ENCODE measurements at places on chromosomes 5 and 9.

DNA sequence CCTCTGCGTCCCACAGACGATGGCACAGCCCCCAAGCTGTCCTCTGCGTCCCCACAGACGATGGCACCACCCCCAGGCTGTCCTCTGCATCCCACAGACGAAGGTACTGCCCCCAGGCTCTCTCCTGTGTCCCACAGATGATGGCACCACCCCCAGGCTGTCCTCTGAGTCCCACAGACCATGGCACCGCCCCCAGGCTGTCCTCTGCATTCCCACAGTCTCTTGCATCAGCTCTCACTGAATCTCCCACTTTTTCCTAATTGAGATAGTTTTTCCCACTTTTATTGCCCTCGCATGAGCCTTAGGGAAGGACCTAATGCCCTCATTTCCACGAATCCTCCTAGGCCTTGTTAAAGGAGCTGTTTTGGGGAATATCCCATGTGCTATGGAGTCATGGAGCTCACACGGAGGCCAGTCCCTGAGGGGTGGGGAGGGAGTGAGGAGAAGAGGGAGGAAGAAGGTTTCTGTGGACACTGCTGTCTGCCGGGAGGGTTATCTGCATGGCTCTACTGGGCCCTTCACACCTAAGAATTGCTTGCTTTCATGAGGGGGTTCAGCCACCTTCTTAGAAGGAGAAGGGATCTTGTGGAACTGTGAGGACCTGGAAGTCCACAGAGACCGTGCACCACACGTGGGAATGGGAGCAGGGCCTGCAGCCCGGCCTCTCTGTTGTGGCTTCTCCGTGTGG lies 58.2 kb upstream of the PTCH1 start:
- H3K27me3 ChIP-seq = peaks cover 22% of the 10 kb centered on the region
- no peak overlapping the region for H3K4me3 ChIP-seq
- DNase-seq = no peak

DNA sequence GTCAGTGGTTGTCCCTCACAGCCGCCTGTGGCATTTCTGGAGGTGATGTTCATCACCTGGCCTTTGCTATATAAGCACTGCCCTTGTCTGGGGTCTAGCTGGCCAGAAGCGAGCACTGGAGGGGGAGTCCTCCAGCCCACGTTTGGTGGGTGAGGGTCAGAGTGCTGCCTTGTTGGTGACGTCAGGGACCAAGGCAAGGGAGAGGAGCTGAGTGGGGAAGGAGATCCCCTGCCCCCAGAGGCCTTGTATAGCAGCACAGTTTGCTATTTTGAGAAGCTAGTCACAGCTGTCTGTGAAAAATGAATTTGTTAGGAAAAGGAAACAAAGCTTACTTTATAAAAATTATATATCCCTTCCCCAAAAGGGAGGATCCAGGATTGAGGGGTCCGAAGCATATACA lies 49.8 kb downstream of the SYK start:
- no peaks in the 10 kb centered on the region for H3K4me1 ChIP-seq
- H3K27me3 ChIP-seq = no peaks in the 10 kb centered on the region
- H3K36me3 ChIP-seq = no peaks in the 10 kb centered on the region
- no peak overlapping the region for H3K27ac ChIP-seq

- H3K27me3 ChIP-seq = no peaks in the 10 kb centered on the region
- no peak overlapping the region for H3K4me3 ChIP-seq
- H3K27ac ChIP-seq = no peak overlapping the region
These were observed 14.2 kb upstream of the NCS1 start for GRCh38 chr9:130158001-130158400.

DNA sequence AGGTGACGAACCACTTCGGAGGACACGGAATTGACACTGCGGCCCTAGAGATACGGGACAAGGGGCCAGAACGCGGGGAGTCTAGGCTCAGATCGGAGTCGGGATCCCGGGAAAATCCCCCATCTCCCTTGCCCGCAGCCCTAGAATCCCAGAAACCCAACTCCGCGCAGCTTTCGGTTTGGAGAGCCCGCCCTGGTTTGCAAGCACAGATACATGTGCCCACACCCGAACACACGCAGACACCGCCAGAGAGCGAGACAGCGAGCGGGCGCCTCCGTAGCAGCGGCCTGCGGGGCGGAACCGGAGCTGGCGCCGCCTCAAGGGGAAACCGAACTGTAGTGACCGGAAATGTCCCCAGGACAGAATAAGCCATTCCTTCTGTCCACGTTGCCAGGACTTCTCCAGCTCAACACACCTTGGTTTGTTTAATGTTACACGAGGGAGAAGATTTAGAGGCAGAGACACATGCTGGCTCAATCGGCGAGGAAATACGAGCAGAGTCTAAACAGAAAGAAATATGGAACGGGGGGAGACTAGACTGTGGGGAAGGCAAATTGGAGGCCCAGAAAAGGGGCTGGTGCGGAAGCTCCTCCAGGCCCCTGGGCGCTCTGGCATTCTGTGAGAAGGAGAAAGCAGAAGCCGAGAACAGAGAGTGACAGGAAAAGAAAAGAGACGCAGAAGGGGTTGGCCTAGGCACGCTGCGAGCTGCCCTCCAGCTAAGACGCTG lies 2.9 kb upstream of the PAX5 start:
- H3K4me3 ChIP-seq = peak overlapping the region; percentile 51
- no peak for DNase-seq
- H3K4me1 ChIP-seq = no peaks in the 10 kb centered on the region
- H3K27ac ChIP-seq = no peak overlapping the region
- no peaks in the 10 kb centered on the region for H3K36me3 ChIP-seq

DNA sequence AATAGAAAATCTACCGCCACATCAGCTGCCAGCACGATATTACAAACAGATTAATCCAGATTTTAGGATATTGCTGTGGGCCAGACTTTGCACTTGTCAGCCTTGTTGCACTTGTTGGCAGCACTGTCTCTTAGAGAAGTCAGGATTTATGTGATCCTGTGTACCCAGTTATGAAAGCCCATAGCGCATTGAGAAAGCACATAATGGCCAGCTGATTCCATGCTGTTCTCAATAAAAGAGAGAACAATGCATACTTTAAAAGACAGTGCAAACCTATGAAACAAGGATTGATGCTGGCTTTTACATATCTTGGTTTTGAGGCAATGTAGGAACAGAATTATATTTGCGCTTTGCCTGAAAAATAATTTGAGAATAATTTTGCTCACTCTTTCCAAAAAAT lies 140.8 kb downstream of the CEP120 start:
- no peak overlapping the region for H3K4me3 ChIP-seq
- no peaks in the 10 kb centered on the region for H3K27me3 ChIP-seq
- peaks cover 38% of the 10 kb centered on the region for H3K4me1 ChIP-seq
- no peak for DNase-seq
- H3K36me3 ChIP-seq = no peaks in the 10 kb centered on the region

- H3K4me3 ChIP-seq = no peak overlapping the region
- DNase-seq = no peak
- no peaks in the 10 kb centered on the region for H3K4me1 ChIP-seq
- H3K27me3 ChIP-seq = peaks cover 20% of the 10 kb centered on the region
- no peak overlapping the region for H3K27ac ChIP-seq
- no peaks in the 10 kb centered on the region for H3K36me3 ChIP-seq
These were observed 288.0 kb upstream of the IRX4 start for GRCh38 chr5:2170761-2171160.

DNA sequence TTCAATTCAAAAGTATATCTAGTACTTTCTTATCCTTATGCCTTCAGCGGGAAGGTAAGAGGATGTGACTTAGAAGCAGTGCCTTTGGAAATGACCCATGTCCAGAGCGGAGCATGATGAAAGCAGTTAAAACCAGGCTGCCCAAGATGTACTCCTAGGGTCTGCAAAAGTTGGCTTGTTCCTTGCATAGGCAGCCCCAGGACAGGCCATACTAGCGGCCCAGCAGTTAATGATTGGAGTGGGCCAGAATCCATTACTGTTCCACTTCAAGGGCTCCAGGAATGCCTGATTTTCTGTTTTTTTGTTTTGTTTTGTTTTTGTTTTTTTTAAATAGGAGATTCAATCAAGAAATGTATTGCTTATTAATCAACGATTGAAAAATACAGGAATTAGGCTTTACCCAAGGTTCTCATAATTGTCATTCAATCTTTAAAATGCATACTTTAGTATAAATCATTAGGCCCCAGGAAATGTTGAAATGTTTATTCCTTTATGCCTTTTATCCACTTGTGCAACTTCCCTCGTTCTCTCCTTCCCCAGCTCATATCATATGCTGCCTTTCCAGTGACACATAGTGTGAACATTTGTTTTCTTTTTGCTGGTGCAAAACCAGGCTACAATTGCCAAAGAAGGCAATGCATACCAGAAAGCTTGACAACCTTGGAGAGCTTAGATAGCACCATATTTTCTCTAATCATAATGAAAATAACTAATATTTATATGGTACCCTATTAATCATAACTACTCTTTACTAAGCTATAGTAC lies 190.8 kb downstream of the ARHGEF28 start:
- no peaks in the 10 kb centered on the region for H3K4me1 ChIP-seq
- no peak overlapping the region for H3K4me3 ChIP-seq
- H3K36me3 ChIP-seq = no peaks in the 10 kb centered on the region
- no peak for DNase-seq

DNA sequence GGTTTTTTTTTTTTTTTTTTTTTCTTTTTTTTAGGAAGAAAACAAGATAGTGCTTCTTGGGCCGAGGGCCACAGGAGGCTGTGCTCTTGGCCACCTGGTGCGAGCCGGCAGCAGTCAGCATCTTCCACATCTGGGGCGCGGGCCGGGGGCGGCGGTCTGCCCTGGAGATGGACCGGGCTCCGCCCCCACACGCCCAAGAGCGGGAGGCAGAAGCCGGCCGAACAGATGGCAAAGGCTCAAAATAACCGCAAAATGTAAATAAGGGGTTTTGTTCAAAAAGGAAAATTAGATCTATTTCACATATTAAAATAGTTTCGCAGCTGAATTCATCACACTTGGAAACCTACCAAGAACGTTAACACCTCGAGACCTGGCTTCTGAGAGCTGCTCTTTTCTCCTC lies 51.5 kb upstream of the UBAC1 start:
- peak; percentile 47 for DNase-seq
- H3K36me3 ChIP-seq = peaks cover 18% of the 10 kb centered on the region
- H3K4me1 ChIP-seq = peaks cover 18% of the 10 kb centered on the region
- peak overlapping the region; percentile 38 for H3K27ac ChIP-seq
- H3K27me3 ChIP-seq = no peaks in the 10 kb centered on the region

DNA sequence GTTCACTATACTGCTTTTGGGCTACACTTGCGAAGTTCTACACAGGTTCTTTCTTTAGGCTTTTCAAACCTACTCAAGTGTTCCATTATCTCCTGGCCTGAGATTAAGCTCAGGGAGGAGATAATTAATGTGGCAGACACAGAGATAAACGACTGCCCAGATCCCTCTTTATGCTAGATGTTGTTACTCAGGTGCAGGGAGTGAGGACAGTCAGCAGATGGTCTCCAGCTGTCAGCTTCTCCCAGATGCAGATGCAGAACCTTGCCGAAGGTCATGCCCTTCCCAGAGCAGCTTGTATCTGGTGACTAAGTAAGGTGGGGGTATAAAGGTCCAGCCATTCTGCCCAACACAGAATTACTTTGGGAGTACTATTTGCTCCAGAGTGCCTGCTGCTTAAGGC lies 166.2 kb downstream of the ZNF462 start:
- H3K36me3 ChIP-seq = no peaks in the 10 kb centered on the region
- no peaks in the 10 kb centered on the region for H3K4me1 ChIP-seq
- H3K27me3 ChIP-seq = no peaks in the 10 kb centered on the region

GRCh38 chr9:129604766-129605163 lies 16.1 kb downstream of the C9orf50 start:
- H3K27ac ChIP-seq = no peak overlapping the region
- no peaks in the 10 kb centered on the region for H3K36me3 ChIP-seq
- no peak overlapping the region for H3K4me3 ChIP-seq
- no peaks in the 10 kb centered on the region for H3K27me3 ChIP-seq

DNA sequence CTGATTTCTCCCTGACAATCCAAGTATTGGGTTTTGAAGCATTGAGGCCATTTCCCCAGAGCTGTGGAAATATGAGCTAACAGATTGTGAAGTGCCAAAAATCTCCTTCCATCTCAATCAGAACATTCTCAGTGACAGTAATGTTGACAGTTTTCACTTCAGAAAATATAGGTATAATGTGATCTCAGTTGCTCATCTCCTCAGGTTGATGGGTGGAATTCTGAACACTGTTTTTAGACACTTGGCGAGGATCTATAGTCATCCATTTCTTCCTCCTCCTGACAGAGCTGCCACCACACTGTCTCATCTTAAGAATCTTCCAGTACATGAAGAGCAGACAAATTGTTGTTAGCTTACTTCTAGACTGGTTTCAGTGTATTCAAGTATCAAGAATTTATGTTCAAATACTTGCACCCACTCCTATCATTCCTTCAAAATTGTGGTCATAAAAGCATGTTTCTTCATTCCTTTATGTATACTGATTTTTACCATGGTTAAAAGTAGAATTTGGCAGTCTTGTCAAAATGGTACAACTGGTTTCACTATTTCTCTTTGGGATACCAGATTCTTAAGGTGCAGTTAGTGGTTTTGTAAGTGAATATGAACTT lies 199.7 kb upstream of the TLE4 start:
- no peak overlapping the region for H3K27ac ChIP-seq
- H3K27me3 ChIP-seq = no peaks in the 10 kb centered on the region

DNA sequence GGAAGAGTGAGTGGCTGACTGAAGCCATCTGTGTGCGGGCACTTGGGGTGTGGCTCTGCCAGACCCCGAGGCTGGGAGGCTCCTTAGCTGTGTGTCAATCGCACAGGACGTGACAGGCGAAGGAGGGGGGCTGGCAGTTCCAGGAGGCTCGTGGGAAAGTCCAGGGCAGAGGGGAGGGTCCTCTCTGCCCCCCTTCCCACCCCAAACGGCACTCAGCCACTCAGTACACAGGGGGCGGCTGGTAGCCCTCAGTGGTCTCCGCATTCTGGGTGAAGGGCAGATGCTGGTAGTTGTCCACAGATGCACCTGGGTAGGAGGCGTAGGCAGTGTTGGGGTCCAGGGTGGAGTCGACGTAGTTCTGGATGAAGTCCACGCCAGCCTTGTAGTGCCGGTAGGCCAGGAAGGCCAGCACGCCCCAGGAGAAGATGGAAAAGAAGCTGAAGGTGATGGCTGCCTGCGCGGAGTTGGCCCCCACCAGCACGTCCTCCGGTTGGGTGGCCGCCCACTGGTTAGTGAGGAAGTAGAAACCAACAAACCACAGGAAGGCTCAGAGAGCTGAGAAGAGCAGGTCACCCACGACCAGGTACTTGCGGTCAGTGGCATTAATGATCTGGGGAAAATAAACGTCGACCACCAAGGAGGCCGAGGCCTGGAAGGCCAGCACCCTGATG lies 85.4 kb upstream of the CEP78 start:
- H3K4me3 ChIP-seq = no peak overlapping the region
- no peak for DNase-seq
- H3K27ac ChIP-seq = no peak overlapping the region

DNA sequence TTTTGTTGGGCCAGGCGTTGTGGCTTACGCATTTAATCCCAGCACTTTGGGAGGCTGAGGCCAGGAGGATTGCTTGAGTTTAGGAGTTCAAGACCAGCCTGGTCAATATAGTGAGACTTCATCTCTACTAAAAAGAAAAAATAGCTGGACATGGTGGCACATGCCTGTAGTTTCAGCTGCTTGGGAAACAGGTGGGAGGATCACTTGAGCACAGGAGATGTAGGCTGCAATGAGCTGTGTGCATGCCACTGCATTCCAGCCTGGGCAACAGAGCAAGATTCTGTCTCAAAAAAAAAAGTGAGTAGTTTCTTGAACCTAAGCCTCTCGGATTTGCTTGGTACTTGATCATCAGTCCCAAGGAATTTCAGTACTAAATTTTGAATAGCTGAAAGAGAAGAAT lies 26.9 kb downstream of the G3BP1 start:
- no peak overlapping the region for H3K4me3 ChIP-seq
- H3K27me3 ChIP-seq = no peaks in the 10 kb centered on the region
- peaks cover 91% of the 10 kb centered on the region for H3K36me3 ChIP-seq
- no peaks in the 10 kb centered on the region for H3K4me1 ChIP-seq

- H3K4me1 ChIP-seq = no peaks in the 10 kb centered on the region
- peaks cover 16% of the 10 kb centered on the region for H3K36me3 ChIP-seq
- H3K27ac ChIP-seq = no peak overlapping the region
- DNase-seq = no peak
These were observed 93.5 kb downstream of the PHF2 start for GRCh38 chr9:93669958-93670207.
